ENCODE measurements at places on chromosomes 4 and X.

DNA sequence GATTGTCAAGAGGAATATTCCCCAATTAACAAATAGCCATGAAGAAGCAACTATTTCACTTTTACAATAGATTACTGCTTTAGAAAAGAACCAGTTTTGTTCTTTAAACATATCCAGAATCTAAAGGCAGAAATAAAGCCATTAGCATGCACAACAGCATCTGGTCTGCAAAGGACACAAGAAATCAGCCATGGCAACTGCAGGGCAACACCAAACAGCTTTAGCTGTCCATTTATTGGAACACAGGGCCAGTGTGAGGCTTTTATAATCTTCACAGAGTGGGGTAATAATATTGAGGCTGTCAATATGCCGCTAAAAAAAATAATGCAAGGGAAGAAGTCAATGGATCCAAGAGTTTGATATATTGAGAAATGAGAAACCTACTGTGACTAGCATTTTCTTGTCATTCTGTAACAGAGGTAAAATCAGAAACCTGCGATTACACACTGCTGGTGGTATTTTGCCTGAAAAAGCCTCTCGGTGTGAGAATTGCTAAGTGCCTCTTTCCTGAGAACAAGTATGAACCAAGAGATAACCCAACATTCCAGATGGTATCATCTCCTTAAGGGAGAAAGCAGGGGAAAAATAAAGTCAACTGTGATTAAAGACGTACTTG, 2.7 kb upstream of the BANK1 start:
- DNase-seq: no peak

DNA sequence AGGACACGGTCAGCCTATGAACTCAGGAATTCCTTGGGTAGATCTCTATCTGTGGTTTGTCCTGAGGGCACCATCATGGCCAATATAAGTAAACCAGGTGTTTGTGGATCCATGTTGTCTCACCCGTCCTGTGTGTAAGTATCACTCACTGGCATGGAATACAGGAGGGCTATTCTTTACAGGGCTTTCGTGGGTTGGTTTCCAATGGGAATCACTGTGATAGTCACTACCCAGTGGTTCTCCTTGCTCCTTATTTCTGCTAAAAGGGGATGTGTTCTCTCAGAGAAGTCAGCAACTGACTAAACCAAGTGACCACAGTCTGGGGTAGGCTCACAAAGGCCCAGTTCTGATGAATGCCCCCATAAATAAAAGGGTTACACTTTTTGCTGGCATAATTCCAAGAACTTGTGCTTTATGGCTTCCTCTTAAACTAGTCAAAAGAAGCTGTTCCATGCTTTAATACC, 236.7 kb upstream of the JADE1 start:
- no peak for DNase-seq

DNA sequence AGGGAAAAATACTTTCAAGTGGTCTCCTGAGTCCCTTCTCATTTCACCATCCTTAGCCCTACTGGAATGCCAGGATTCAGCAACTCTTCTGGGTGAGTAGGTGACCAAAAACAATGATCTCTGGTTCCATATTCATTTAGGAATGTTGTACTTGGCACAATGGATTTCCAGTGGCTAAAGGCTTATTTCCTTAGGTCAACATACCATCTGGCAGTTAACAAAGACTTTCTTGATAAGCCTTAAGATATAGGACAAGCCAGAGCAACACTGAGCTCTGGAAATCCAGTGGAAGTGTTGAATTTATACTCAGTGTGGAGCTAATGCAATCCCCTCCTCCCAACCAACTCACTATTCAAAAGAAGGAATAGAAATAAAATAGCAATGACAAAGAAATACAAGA, 139.4 kb upstream of the EMCN start:
- DNase-seq: no peak

- DNase-seq: no peak
These were observed 27.3 kb upstream of the RAI2 start for GRCh38 chrX:17888421-17888820.

DNA sequence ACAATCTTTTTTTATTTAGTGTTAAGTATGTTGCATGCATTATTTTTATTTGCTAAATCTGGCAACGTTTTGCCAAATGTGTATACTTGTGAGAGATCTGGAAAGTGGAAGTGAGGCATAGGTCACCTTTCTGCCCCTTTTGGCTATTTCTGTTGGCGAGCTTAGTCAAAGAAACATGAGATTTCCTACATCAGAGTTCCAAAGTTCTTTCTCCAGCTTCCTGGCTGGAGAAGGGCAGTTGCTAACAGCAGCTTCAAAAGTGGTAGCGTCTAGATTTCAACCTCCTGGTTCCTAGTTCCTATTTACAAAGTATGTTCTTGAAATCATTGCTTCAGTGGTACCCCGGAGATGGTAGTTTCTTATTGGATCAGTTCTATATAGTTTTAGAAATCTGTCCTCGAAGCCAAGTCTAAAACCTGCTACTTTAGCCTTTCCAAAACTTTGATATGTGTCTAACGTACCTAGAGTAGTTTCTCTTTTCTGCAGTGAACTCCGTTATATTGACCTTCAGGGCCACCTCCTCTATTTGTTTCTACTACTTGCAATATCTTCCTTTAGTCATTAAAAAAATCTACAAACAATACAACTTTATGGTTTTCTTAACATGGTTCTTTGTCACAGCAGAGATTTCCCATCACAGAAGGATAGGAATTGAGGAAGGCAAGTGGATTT, 455.8 kb upstream of the FTHL17 start:
- DNase-seq: no peak

DNA sequence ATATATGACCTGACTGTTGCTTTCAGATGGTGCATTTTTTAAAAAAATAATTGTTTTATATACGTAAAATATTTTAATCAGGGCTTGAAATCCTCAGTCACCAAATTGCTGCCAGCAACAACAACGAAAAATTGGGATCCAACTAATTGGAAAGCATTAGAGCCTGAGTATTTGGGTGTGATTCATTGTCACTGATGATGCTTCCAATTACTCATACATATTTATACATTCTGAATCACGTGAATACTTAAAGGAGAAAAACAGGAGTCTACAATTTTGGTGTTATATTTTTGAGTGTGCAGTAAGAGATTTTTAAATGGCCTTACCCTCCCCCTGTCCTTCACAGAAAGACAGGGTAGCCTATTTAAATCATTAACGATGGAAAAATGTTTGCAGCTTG, 765.6 kb upstream of the TENM3 start:
- no peak for DNase-seq

GRCh38 chrX:17397074-17397473, 22.1 kb downstream of the NHS start:
- DNase-seq: no peak

DNA sequence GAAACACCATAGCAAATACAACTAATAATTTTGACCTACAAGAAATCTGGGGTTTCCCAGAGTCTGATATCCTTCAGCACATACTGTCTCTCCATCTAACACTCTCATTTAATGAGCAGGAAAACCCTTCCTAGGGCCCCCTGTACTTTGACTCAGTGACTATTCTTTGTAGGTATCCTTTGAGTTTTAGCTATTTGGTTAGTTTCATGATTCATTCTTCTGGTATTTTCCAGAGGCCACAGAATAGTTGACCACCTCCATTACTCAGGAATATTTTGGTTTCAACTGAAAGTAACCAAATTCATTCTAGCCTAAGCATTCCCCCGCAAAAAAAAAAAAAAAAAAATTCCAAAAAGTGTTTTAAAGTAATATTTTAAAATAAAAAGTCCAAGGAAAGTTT, 140.0 kb downstream of the IDS start:
- DNase-seq: no peak

GRCh38 chrX:4588893-4589292, 875.4 kb upstream of the PRKX start:
- no peak for DNase-seq

DNA sequence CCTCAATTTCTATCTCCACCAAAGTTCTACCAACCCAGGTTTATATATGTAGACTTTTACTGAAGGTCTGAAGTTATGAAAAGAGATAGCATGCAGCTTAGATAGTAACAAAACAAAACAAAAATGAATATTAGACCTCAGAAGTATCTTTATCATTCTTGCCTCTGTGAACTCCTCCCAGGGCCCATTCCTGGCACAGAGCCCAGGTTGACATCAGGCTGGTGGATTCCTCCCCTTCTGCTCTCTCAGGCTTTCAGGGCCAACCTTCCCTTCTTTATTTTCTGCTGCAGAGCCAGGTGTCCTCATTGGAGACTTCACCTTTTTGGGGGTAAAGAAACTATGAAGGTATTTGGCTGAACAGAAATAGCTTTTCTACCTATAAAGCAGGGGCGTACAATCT, 112.8 kb upstream of the PITX2 start:
- no peak for DNase-seq

GRCh38 chr4:146340798-146341197, 126.5 kb downstream of the REELD1 start:
- no peak for DNase-seq

DNA sequence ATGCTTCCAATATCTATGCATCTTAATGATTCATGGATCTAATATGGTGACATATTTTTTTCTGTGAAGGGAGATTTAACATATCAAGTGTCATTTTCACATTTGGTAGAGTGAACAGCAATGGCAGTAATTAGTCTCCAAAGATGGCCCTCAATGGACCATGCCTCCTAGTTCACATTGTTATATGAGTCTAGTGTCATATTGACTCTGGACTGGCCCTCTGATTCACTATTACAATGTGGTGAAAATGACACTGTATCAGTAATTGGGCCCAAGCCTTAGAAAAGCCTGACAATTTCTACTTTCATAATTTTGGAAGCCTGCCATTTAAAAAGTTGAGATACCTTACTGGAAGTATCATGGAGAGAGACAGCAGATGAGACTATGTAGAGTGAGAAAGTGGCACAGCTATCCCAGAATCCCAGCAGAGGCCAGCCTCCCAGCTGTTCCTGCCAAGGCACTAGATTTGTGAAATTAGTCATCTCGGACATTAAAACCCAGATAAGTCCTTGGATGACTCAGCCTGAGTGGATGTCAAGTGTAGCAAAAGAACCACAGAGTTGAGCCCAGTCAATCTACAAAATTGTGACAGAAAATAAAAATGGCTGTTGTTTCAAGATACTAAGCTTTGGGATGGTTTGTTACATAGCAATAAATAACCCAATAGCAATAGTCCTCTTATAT, 68.4 kb downstream of the ARHGEF38 start:
- no peak for DNase-seq

DNA sequence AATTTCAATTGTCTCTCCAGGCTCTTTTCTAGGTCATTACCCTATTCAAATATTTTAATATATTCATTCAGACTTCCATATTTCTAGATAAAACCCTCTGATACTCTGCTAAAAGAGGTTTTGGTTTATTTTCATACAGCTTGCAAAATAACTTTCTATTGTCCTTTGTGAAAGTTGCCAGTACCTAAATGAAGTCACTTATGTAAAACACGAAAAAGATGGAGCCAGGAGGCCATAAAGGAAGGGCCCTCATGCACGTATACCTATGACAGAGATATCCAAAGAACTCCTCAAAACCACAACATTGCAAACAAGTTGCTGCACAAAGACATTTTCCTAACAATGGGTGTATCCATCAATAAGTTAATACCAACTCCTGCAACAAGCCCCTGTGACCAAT, 25.7 kb upstream of the ELOVL6 start:
- no peak for DNase-seq

DNA sequence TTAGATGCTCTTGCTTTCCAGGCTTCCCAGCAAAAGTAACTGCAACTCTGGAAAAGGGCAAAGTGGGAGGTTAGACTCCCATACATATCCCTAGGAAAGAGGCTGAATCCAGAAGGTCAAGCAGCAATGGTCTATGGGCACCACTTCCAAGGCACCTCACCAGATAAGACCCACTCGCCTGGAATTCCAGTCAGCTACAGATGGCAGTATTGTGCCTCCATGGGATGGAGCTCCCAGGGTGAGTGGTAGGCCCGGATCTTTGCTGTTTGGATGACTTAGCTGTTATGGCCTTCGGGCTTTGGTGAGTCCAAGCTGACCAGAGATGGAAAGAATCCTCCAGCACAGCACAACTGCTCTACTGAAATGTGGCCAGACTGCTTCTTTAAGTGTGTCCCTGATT, 688.0 kb downstream of the PCDH19 start:
- DNase-seq: no peak

- no peak for DNase-seq
These were observed 77.5 kb downstream of the MSN start for GRCh38 chrX:65744965-65745364.

GRCh38 chr4:21775703-21776102, 172.9 kb downstream of the KCNIP4 start:
- no peak for DNase-seq

- no peak for DNase-seq
These were observed 231.2 kb upstream of the F9 start for GRCh38 chrX:139299309-139299708.

DNA sequence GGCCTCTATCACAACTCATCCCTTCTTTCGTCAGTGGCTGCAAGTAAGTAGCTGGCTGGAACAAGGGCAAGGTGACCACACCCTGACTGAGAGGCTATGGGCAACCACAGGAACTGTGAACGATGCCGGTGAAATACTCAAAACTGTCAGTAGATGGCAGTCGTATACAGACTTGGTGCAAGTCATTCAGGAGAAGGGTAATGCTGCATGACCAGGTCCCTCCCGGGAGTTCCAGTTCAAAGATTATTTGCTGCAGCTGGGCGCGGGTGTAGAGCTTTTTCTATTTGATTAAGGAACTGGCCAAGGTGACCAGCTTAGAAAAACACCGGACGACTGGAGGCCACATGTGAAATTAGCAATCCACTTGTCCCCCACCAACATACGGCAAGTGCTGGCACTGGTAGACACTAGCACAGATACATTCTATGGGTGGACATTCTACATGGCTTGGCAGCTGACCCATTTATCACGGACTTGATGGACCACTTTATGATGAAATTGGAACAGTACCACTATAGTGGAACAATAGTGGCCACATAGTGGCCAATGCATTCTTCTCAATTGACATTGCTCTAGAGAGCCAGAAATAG, 726.6 kb downstream of the TRAM1L1 start:
- DNase-seq: no peak

DNA sequence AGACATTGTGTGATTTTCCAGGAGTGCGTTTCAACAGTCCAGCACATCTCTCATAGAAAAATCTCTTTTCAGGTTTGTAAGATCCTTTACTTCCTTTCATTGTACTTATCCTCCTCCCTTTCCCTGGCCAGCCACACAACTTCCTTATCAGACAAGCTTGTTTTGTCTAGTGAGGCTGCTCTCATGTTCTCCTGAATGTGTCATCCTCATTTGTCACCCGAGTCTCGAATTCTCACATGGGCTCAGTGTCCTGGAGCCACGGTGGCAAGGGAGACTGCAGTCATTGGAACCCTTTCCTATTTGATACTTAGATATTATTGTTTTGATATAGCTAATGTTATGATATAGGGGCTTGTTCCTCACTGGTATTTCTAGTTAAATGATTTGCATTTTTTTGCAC, 16.9 kb downstream of the SYNPO2 start:
- DNase-seq: no peak

DNA sequence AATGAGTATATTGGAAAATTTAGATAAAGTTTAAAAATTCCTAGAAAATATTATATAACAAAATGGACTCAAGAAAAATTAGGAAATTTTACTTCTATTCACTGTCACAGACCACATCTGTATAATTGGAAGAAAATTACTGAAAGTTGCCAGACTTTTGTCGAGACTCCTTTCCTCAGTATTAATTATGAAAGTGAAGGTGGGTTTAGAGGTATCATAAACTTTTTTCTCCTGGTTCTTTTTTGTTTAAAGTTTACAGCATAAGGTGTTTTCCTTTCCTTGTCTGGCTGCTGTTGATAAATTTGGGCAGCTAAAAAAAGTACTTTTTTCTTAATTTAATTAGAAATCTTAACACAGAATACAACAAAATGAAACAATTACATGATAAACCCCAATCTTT, 6.7 kb upstream of the TEX13D start:
- DNase-seq: no peak
